ENCODE measurements at places on chromosomes 4 and X. TPM values are rescaled to one million over a fixed set of nuclear protein-coding genes. Genes with fewer than 3 reads are reported as not detected.

GRCh38 chr4:58732973-58733372, 1622.8 kb upstream of the IGFBP7 start:
- H3K27me3 ChIP-seq: no peaks in the 10 kb centered on the region
- DNase-seq: no peak
- no peaks in the 10 kb centered on the region for H3K36me3 ChIP-seq
- H3K27ac ChIP-seq: no peak overlapping the region
- no peaks in the 10 kb centered on the region for H3K4me1 ChIP-seq

- no peaks in the 10 kb centered on the region for H3K4me1 ChIP-seq
- no peak overlapping the region for H3K4me3 ChIP-seq
- H3K36me3 ChIP-seq: no peaks in the 10 kb centered on the region
- DNase-seq: peak; percentile 16
These were observed 65.4 kb upstream of the NKX1-1 start for GRCh38 chr4:1471443-1472147.

DNA sequence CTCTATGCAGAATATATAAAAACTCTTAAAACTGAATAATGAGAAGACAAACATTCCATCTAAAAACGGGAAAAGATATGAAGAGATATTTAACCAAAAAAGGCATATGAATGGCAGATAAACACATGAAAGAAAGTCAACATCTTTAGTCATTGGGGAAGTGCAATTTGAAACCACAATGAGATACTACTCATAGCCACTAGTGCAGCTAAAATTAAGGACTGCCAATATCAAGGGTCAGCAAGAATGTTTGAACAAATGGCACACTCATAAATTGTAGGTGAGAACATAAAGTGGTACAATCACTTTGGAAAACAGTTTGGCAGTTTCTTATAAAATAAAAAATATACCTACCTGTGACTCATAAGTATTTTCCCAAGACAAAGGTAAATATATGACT, 534.9 kb upstream of the DIPK2B start:
- DNase-seq: no peak
- no peak overlapping the region for H3K27ac ChIP-seq
- no peak overlapping the region for H3K4me3 ChIP-seq
- no peaks in the 10 kb centered on the region for H3K36me3 ChIP-seq

Gene SHROOM3
- 9.3 TPM for total RNA-seq
